Stimulated activated naive CD4-positive, alpha-beta T cell treated with Interleukin-2 at 50 U/mL for 16 hours (primary cell): ENCODE measurements at places on chromosomes 16 and 17.
A peak's percentile ranks its signal among the peaks of the same experiment; 100 is the strongest.

DNA sequence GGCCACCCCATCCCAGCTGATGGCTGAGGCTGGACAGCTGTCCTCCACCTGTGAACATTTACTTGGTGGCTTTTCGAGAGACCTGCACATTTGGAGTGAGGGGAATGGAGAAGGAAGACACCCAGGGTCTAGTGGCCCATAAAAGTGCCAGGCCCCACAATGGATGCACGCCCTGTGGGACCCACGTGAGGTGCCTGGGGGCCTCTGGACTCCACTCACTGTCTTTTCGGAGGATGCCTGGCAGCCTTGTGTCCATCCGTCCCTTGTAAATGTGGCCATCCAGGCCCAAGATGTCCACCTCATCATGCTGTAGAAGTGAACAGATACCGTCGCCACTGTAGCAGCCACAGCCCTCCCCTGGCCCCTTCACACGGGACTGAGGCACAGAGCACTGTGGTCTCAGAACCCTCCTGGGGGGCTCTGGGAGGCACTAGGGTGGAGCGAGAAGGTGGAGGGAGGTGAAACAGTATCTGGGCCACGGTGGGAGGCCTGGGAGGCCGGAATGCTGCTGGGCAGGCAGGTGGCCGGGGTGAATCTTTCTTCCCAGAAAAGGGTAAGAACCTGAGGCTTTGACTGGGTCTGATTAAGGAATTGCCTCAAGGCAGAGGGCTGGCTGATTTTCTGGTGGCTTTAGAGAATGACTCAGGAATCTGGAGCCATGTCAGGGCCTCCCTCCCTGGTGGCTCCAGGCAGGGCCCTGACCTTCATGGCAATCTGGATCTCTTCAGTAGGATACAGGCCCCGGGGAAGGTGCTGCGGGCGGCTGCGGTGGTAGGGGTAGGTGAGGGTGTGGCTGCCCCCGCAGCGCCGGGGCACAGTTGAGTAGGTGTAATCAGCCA lies 11.5 kb downstream of the UBALD2 start:
- DNase-seq, result no peak

DNA sequence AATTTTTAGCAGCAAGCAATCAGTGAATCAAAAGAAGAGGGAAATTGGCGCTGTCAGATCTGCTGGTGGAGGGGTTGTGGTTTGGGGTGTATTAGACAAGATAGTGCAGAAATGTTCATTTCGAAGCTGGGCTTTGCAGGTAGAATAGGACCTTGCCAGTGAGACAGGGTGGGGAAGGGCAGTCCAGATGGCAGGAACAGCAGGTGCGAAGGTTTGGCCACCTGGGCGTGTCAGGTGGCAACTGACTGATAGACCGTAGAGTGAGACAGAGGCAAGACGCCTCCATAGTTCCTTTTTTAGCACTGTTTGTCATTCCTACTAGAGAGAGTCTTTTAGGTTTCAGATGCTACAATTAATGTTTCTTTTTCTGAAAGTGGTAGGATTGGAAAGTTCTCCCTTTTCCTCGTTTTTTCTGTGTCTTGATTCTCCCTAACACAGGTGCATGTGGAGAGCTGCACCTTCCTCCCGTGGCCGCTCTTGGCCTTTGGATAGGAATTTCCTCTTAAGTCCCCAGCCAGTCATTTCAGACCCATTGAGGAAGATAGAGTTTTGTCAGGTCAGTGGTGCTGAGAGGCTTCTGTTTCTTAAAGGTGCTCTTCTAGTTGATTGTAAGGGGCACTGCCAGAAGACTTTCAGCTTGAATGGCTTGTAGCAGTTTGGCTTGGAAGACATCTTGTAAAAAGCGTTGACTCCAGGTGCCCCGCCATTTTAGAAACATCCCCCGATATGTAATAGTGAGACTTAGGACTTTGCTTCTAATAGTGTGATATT lies 315.6 kb downstream of the SNX29 start:
- DNase-seq, result no peak

DNA sequence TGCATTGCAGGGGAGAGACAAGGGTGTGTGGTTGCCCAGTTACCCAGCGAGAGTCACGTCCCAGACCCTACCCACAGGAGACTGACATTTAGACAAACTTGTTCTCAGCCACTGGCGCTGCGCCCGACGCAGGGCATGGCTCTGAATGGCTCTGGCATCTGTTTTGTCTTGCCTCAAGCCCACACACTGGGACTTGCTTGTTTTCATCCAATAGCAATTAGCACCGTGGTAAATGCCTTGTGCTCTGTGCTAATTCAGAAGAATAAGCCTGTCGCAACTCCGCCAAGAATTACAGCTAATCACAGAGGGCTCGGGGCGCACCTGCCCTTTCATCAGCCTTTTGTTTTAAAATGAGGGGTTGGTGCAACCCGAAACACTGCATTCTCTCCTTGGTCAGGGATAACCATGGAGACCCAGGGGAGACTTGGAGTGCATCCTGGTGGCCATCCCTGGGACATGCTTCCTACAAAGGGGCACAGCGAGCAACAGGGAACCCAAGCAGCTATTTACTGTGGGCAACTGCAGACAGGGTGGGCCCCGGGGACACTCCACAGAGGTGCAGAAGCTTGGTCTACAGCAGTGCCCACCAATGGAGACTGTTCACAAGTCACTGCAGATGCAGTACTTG lies 220.6 kb upstream of the ZFHX3 start:
- no peak for DNase-seq

GRCh38 chr16:1026057-1026783 lies 44.6 kb downstream of the SOX8 start:
- no peak for DNase-seq

DNA sequence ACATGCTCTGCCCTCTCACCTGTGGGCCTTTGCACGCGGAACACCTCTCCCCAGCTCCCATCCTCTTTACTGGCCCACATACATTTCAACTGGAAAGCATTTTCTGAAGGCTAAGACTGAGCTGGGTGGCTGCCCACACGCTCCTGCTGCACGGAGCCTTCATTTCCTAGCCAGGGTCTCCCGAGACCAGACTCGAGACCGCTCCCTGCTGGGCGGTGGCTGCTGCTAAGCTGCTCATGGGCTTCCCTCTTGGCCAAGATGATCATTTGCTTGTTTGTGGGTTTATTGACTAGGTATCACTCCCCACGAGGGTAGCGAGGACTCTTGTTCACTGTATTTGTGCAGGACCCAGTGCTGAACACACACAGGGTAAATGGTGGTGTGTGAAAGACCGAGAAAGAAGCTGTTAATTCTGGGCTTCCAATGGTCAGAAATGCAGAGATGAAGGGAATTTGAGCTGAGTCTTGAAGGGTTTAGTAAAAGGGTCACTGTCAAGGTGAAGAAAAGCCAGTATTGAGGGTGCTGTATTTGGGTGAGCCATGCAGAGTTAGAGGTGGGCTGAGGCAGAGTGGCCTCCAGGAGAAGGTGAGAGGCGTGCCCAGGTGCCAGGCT lies 907 bp downstream of the TRAPPC2L start:
- peak; percentile 75 for DNase-seq

- peak; percentile 24 for DNase-seq
Observed at GRCh38 chr17:75876938-75877751, 1.2 kb downstream of the TRIM47 start.

DNA sequence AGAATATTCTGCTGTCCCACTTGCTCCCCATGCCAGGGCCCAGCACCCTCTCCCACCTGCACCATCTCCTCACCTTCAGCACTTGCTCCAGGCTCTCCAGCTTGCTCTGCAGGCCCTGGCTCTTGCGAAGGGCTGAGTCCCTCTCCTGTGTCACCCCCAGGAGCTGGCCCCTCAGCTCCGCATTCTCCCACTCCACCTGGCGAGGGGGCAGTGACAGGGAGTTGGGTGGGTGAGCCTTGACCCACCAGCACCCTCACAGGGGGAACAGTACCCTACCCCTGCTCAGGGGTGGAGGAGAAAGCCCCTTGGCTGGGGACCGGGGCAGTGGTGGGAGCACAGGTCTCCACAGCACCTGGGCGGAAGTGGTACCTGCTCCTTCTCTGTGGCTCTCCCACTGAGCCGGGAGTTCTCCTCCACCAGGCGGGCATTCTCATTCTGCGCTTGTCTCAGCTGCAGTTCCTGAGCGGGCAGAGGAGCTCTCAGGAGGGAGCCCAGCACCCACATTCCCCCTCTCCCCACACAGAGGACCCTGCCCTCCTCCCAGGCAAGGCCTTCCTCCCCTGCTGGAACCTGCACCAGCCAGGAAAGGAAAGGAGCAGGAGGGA lies 5.9 kb downstream of the TSPOAP1 start:
- DNase-seq, result no peak

- DNase-seq, result no peak
Observed at GRCh38 chr17:16371742-16372141, 9.1 kb upstream of the UBB start.

GRCh38 chr17:60391471-60392041 lies 377 bp downstream of the USP32 start:
- DNase-seq, result no peak

DNA sequence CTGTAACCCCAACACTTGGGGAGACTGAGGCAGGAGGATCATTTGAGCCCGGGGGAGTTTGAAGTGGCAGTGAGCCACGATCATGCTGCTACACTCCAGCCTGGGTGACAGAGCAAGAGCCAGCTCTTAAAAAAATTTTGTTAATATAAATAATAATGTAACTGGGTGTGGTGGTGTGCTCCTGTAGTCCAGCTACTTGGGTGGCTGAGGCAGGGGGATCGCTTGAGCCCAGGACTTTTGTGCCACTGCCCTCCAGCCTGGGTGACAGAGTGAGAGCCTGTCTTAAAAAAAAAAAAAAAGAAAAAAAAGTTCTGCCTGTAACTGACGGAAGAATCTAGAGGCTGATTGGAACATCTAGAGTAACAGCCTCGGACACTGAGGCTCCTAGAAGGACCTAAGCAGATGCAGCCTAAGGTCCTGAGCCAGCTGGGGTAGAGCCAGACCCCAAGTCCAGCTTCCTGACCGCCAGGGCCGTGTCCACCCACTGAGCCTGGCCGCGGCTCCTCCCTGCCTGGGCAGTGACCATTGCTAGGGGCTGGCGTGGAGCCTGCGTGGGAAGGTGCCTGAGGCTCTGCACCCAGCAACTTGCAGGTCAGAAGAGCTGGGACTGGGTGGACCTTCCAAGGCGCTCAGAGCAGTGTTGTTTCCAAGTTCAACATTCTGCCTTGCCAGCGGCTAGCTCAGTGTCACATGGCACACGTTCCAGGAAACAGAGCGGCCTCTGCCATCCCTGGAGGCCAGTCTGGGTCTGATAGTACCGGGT lies 209.4 kb upstream of the CIBAR2 start:
- no peak for DNase-seq

- DNase-seq, result no peak
Observed at GRCh38 chr17:15270628-15271381, 5.7 kb upstream of the PMP22 start.

GRCh38 chr17:29761040-29761761 lies 138.5 kb upstream of the CORO6 start:
- DNase-seq, result peak; percentile 88

DNA sequence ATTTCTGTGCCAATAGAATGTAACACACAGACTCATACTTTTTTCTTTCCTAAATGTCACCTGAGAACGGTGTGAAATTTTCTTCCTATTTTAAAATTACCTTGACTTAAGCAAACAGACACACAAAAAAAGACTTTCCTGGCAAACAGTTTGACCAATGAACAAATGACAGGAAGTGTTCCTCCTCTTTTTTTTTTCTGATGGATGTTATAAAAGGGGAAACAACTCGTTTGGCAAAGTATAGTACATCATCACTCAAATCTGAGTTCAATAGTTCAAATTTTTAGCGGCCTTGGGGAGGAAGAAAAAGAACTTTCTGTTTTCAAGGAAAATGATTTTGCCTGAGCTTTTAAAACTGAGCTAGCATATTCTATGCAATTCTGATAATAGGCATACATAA lies 19.8 kb downstream of the HS3ST3A1 start:
- no peak for DNase-seq

- DNase-seq, result no peak
Observed at GRCh38 chr16:30728899-30729672, 19.1 kb upstream of the PHKG2 start.

DNA sequence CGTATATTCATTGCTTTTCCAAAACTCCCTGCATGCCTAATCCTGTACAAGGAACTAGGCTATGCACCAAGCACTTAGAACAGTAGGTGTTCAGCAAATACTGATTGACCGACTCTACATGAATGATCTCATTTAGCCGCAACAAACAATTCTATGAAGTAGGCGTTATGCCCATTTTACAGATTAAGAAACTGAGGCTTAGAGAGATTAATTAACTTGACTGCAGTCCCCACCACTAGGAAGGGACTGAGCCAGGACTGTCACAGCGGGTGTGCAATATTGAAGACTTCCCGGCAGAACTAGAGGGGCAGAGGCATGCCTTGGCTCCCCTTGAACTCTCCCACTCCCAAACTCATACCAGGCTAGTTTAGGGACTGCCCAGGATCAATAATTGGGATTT lies 10.5 kb upstream of the N4BP1 start:
- no peak for DNase-seq

- no peak for DNase-seq
Observed at GRCh38 chr17:76532072-76532651, 5.3 kb downstream of the CYGB start.

GRCh38 chr17:77675816-77676215 lies 282.7 kb upstream of the TNRC6C start:
- DNase-seq, result no peak

DNA sequence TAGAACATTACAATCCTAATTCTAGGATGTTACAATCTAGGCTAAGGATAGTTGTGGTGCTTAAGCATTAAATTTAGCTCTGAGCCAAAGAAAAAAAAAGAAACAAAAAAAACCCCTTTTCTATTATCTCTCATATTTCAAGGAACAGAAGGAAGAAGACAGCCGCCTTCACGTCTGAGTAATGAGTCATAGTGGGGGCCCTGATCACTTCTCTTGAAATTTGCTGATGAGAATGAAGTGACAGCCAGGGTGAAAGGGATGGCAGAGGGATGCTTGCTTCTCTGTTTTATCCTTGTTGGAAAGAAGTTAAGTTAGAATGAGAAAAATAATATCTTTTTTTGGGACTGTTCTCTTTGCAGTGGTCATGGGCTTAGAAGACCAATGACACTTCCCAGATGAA lies 82.6 kb upstream of the MPHOSPH6 start:
- DNase-seq, result no peak

DNA sequence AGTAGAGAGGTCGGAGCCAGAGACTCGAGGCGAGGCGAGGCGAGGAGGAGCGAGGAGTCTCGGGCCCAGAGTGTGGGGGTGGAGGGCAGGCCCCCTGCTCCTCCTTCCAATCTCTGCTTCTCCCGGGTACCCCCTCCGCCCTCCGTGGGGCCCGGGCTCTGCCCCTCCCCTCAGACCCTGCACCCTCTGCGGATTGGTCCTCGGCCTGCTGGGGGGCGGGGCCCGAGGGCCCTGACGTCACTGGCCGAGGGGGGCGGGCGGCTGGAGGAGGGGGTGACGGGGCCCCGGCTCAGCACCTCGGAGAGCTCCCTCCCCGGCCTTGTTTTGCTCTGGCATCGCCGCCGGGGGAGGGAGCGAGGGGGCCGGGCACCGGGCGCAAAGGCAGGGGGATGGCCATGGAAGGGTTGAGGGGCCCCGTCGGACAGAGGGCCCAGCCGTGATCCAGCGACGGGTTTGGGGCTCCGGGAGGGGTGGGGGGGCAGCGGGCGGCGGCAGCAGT lies at the start of gene RUNDC3A:
Gene RUNDC3A, plus strand, starts transcription at position 282 of the 499 bp plus-strand sequence. CDS start 232 bp downstream, outside the sequence.
- DNase-seq, result peak; percentile 81

DNA sequence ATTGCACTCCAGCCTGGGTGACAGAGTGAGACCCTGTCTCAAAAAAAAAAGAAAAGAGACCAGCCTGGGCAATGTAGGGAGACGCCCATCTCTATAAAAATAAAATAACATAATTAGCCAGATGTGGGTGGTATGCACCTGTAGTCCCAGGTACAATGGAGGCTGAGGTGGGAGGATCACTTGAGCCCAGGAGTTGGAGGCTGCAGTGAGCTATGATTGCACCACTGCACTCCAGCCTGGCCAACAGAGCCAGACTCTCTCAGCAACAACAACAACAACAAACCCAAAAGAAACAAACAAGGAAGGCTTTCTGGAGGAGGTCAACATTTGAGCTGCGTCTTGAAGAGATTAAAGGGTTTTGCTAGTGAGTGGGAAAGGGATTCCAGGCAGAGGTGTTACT lies 8.3 kb downstream of the EEF2K start:
- no peak for DNase-seq
